Kidney (tissue), 22 donors: ENCODE measurements at places on chromosomes 13 and 19.

GRCh38 chr19:43820098-43820883, 6.8 kb upstream of the ZNF283 start:
- DNase-seq: no peak

GRCh38 chr19:45508417-45508860, 1.2 kb downstream of the VASP start:
- peak; percentile 53 for DNase-seq

GRCh38 chr19:42540071-42540553, 11.8 kb upstream of the CEACAM1 start:
- no peak for DNase-seq

- DNase-seq: no peak
Measured at GRCh38 chr13:97559981-97560380, 126.0 kb downstream of the RAP2A start.

DNA sequence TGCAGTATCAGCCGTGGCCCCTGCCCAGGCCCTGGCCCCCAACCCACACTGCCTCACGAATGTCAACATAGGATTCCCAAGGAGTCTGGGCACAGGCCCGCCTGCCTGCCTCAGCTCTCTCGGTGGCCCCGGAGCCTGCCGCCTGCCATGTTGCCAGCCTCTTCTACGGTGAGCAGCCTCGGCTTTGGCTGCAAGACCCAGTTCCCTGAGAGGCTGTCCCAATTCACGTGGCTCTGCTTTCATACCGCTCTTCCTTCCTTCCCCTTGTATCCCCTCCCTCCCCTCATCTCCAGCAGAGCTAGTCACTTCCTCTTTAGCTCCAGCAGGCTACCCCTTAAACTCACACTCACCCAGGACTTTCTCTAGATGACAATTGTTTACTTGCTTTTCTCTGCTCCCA, 42.7 kb downstream of the SERP2 start:
- DNase-seq: no peak

DNA sequence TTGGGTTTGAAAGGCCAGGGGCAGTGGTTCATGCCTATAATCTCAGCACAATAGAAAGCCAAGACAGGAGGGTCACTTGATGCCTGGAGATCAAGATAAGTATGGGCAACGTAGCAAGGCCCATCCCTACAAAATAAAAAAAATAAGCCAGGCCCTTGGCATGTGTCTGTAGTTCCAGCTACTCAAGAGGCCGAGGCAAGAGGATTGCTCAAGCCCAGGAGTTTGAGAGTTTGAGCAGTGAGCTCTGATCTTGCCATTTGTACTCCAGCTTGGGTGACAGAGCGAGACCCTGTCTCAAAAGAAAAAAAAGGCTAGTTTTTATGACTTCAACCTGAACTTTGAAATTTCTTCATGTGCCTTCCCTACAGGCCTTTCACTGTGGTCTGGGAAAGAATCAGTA, 5.2 kb upstream of the ZNF480 start:
- no peak for DNase-seq

GRCh38 chr19:2962018-2962670, 15.2 kb upstream of the TLE6 start:
- DNase-seq: peak; percentile 91

DNA sequence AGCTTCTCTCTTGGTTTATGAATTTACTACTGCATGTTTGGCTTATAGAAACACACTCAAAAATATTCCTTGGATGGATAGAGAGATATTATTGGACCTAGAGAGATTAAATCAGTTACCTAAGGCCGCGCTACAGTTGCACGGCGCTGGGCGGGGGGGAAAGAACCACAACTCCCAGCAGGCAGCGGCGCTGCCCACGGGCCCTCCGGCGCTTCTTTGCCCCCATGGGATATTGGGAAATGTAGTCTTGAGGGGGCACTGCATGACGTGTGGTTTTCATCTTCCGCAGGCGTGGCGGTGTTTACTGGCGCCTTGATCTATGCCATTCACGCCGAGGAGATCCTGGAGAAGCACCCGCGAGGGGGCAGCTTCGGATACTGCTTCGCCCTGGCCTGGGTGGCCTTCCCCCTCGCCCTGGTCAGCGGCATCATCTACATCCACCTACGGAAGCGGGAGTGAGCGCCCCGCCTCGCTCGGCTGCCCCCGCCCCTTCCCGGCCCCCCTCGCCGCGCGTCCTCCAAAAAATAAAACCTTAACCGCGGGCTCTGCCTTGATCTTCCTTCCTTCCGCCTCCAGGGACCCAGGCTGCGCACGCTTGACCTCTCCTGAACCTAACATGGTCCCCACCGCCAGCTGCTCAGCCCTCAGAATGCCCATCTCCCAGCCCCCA, 4.8 kb downstream of the EMP3 start:
- peak; percentile 89 for DNase-seq

- DNase-seq: no peak
Measured at GRCh38 chr13:44810061-44810840, 179.0 kb downstream of the NUFIP1 start.

DNA sequence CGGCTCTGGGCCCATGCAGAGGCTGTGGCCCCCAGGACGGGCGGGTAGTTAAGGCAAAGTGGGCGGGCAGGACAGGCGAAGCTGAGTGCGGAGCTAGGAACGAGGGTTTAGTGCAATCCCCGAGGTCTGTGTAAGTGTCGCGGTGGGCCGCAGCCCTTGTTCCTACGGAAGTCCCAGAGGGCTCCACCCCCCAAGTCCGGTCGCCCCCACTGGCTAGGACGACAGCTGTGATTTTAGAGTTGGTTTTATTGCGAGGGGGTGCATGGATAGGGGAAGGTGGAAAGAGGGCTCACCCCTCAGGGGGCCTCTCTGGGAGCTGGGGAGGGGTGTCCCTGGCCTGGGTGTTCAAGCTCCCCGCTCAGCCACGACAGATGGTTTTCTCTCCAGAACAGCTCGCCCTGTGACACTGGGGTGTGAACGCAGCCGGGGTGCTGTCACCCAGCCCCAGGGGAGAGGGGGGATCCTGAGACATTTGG, 21.7 kb downstream of the ZBTB7A start:
- DNase-seq: peak; percentile 42

- no peak for DNase-seq
Measured at GRCh38 chr19:13823901-13824300, 28.7 kb downstream of the ZSWIM4 start.

- DNase-seq: no peak
Measured at GRCh38 chr13:75426421-75426820, 55.5 kb downstream of the TBC1D4 start.

DNA sequence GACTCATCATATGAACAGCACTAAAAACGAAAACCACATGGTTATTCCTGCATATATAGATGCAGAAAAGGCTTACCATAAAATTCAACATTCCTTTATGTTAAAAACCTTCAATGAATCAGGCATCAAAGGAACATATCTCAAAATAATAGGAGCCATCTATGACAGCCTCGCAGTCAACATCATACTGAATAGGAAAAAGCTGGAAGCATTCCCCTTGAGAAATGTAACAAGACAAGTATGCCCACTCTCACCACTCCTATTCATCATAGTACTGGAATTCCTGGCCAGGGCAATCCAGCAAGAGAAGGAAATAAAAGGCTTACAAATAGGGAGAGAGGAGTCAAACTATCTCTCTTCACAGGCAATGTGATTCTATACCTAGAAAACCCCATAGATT, 179.6 kb upstream of the HTR2A start:
- DNase-seq: no peak

DNA sequence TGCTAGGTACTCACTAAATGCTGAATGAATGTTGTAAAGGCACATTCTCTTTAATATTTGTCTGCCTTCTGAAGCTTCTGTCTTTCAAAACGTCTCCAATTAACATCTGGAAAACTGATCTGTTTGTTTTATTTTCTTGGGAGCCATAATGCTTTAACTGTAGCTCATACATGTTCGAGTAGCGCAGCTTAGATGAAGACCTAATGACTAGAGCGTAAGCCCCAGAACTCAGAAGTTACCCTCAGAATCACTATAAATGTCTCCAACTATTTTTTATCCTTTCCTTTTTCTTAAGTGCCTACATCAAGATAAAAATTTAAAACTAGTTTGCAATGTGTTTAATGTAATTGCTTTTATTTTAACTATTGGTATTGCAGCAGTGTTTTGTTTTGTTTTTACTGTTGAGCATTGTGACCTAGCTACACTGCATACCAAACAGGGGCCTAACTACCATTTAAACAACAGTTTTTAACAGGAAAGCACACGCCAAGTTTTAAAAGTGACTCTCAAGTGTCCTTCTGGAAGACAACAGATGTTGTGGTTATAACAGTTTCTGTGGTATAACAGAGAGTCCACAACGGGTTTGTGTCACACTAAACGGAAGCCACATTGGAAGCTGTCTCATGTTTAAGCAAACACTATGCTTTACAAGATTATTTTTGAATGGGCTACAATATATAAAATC, 42.0 kb downstream of the MRPL57 start:
- no peak for DNase-seq

- no peak for DNase-seq
Measured at GRCh38 chr19:32498648-32499200, 82.3 kb upstream of the PDCD5 start.

DNA sequence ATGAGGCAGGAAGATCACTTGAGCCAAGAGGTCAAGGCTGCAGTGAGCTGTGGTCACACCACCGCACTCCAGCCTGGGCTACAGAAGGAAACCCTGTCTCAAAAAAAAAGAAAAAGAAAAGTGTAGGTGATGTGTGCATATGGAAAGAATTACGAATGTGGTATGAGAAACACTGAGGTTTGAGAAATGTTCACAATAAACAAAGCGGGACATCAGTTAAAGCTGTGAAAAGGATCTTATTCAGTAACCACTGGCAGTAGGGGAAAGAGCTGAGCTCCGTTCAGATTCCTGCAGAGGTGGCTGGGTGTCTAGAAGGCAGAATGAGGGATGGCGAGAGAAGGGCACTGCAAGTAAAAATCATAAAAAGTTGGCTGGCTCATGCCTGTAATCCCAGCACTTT, 4.1 kb upstream of the IGSF23 start:
- no peak for DNase-seq

DNA sequence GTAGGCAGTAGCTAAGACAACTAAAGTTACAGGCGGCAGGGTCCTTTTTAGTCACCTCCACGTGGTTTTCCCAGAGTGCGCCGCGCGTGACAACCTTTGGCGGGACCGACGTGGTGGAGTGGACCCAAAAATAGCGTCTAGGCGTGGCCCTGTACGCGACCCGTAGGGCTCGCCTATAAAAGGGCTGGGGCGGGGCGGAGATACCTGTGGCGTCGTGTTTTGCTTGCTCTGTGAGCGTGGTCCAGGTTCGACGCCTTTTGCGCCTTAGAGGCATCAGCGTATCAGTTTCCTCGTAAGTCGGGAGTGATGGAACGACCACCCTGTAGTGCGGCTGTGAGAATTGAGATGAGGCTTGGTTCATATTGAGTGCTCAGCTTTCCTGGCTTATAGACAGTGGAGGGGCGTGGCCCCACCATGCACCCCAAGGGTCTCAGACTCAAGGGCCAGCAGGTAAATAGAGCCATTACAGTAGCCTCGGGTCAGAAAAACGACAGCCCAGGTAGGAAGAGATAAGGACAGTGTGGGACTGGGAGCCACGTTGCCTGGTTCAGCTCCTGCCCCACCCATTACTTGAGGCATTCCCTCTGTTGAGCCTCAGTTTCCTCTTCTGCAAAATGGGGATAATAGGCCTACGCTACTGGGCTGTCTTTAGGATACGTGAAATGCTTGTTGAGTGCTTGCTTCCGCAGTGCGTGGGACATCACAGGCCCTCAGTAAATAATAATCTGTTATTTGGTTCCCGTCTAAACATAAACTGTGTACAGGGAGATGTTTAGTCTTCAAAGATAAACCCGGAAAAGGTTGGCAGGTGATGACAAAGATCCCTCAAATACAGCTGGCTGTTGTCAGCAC, 693 bp upstream of the TMED1 start:
- no peak for DNase-seq

GRCh38 chr13:33053397-33054066, 37.3 kb downstream of the KL start:
- DNase-seq: no peak

GRCh38 chr13:103282571-103283450, 216.6 kb upstream of the SLC10A2 start:
- peak; percentile 71 for DNase-seq

DNA sequence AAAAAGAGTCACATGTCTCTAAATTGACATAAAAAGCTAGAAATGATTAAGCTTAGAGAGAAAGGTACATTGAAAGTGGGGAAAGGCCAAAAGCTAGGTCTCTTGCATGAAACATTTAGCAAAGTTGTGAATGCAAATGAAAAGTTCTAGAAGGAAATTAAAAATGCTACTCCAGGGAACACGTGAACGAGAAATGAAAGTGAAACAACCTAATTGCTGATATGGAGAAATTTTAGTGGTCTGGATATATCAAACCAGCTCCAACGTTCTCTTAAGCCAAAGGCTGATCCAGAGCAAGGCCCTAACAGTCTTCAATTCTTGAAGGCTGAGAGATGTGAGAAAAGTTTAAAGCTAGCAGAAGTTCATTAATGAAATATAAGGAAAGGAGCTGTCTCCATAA, 419.8 kb downstream of the SLITRK6 start:
- DNase-seq: no peak

GRCh38 chr19:53511357-53511756, 26.6 kb upstream of the ZNF331 start:
- no peak for DNase-seq

- peak; percentile 33 for DNase-seq
Measured at GRCh38 chr13:108155185-108156106, 59.9 kb downstream of the LIG4 start.

DNA sequence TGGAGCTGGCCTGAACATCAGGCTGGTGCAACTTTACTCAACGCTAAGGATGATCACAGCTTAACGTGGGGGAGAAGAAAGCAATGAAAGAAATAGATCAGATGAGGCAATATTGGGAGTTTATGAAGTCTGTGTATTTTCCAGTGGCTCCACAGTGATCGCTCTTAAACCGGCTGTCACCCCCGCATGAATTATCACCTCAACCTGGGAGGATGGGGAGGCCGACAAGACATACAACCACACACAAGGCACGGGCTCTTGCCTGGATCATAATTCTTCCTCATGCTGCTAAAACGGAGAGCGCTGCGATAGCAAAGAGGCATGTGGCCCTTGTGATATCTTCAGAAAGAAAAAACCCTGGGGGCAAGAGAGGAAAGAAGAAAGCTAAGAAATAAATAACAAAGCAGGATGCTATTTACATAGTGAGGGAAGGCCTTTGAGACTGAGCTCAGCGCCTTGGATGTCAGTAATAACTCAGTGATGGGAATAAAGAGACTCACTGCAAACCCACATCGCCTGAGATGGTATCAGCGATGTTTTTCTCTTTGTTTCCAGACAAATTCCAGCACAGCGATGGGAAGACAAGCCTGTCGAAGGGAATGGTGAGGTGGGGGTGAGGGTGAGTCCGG, 19.1 kb upstream of the CHST8 start:
- no peak for DNase-seq

DNA sequence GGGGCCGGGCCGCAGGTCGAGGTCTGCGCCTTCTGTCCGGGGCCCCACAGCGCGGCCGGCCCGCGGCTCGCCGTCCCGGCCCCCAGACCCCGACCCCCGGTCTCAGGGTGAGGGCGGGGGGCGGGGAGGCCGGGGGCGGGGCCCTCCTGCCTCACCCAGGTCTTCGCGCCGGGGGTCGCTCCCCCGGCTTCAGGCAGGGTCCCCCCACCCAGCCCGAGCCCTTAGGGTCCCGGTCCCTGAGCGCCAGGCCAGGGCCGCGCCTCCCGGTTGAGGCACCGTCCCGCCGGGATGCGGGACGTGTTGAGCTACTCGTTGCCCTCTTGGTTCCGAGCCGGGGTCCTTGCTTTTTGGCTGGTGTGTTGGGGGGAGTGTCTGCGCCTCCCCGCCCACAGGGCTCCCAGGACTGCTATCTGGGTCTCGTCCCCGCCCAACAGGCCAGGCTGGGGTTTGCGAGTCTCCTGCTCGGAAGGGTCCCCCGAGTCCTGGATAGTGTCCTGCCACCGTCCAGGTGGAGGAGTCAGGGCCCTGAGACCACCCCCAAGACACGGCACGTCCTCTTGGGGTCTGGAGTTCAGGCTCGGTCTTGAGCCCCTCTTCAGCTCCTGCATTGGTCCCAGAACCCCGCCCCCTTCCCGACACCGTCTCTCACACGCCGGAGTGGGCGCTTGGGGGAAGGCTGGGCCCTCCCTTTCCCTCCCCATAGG, 452 bp downstream of the PIAS4 start:
- no peak for DNase-seq
